Anterior cingulate cortex (tissue), 58 donors: ENCODE measurements at places on chromosomes 2 and 18.

GRCh38 chr18:59712311-59712710 lies 15.1 kb upstream of the CCBE1 start:
- no peak for DNase-seq

DNA sequence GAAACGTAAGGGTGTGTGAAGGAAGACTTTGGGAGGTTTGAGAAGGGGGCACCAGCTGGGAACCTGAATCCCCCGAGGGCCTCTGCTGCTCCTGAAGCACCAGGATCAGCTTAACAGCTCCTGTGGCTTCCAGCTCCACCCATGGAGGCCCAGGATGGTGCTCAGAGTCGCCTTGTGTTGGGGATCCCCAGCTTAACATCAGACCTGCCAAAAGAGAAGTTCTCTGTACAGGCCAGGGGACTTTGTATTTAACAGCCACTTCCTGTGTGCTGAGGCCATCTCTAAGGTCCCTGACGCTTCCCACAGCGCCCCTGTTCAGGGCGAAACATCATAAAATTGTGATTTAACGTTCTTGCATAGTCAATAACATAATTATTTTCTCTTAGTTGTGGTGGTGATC lies 77.5 kb downstream of the NCK2 start:
- no peak for DNase-seq

DNA sequence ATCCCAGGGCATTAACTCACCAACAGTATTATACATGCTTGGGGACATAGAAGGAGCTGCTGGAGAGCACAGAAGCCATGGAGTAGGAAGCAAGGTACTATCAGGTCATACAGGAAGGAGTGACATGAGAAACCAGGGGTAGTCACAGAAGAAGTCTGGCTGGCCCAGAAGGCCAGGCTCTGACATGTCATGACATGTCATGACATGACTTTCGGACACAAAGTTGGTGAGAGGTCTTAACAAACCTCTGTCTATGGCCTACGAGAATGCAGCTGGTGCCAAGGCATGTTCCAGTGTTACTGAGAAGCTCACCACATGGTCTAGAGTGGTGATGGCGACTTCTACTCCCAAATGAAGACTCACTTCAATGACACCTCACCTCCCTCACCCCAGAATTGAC lies 3.3 kb upstream of the CERS6 start:
- DNase-seq, result no peak

DNA sequence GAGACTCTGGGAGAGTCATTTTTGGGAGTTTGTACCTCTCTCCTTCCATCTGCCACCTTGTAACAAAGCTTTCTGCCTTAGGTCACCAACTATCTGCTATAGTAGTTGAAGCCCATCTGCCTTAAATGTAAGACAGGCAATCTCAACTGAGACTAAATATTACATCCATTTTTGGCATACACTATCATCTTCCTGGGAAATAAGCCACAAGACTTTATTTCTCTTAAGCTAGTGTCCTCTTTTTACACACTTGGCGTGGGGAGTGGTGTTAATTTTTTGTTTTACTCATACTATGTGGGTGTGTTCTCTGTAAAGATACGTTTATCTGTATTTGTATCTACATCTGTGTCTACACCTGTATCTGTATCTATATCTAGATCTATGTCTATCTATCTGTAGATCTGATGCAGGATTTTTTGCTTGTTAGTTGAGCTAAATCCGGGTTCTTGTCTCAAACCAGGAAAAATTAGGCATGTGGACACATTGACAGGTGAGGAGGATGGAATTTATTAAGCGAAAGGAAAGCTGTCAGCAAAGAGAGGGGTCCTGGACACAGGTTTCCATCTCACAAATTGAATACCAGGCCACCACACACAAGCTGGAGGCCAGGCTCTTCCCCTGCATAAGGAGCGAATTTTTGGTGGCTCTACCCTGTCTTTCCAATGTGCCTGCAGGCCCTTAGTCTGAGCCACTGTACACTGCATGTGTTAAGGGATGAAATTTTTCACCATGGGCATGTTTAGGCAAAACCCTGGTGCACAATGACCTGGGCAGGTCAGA lies 64.8 kb upstream of the RND3 start:
- DNase-seq, result no peak

- DNase-seq, result no peak
These were observed 254.5 kb downstream of the TFCP2L1 start for GRCh38 chr2:121030523-121030922.

- DNase-seq, result no peak
These were observed 103.1 kb downstream of the CCDC85A start for GRCh38 chr2:56286936-56287335.

DNA sequence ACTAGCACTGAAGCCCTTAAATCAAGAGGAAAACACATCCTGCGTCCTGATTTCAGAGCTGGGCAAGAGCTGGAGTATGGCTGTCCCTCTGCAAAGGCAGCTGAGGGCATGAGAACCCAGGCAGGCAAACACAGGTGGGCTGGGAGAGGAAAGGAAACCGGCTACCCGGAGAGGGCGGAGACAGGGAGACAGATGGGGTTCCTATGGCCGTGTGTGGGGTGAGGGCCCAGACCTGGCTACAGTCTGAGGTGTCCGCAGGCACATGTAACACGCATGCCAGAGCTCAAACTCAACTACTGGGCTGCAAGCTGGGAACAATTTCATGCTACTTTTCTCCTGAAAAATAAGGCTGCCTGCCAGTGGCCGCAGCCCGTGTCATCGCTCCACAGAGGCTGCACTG lies 2.7 kb downstream of the COPS9 start:
- no peak for DNase-seq

DNA sequence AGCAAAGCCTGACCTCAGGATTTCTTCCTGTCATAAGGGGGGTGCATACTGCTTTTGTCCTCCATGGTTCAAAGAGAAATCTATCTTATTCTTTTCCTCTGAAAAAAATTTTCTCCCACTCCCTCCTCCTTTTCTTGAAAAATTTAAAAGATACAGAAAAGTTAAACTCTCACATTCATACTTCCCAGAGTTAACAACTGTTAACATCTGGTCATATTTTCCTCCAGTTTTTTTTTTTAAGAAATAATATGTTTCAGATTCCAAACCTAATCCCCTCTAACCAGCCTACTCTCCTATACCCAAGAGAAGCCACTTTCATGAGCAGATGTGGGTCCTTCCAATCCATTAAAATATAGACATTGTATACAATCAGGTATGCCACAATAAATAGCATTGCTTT lies 378.9 kb upstream of the HNRNPA3 start:
- DNase-seq, result no peak

- DNase-seq, result no peak
These were observed 26.3 kb downstream of the PRELID3A start for GRCh38 chr18:12433829-12434540.

DNA sequence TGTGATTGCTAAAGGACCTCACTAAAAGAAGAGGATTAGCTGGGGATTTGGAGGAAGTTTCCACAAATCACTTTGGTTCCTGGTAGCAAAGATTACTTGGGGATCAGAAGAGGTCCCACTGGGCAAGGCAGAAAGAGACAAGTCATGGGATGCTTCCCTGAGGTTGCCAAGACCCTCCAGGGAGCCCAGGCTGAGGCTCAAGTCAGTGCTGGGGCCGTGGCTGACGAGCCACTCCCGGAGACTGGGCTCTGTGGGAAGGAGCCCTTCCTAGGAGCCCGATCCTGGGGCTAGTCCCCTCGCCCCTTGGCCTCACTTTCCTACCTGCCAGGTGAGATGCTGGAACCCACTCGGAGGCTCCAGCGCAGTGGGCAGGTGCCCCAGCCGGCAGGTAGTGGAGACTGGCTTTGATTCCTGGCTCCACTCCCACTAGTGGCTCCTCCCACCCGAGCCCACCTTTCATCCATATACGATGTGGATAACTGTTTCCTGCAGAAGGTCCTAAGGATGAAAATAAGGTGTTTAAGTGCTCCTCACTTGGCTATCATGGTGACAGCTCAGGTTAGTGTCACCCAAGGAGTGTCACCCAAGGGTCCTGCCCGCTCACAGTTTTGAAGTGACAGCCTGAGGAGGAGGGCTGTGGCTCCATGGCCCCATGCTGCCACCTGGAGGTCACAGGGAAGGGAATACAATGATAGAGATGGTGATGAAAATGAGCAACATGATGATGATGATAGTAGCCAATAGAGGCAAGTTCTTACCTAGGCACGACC lies 100.5 kb downstream of the CAPN13 start:
- DNase-seq, result peak; percentile 15

DNA sequence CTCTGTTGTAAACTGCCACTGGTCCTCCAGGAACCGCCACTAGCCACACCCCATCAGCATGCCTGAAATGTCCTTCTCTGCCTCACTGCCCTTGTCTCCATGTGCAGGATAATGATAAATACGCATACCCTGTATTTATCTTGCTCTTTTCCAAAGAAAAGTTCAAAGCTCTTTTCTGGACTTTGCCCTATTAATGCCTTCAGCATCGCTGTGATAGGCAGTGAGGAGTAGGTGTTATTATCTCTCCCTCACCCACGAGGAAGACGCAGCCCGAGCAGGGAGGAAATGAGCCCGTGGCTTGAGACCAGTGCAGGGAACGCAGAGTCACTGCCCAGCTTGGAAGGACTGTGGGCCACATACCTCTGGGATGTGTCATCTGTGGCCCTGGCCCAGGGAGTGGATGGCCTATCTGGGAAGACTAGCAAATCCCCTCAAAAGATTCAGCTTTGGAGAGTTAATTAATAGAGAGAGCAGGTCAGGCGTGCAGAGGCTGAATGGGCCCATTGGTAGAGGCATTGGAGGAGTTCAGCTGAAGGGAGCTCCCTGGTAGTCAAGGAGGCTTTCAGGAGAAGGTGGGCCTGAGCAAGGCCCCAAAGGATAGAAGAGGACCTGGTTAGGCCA lies 39.5 kb upstream of the MCFD2 start:
- DNase-seq, result no peak

GRCh38 chr2:224922142-224922727 lies 120.0 kb downstream of the DOCK10 start:
- DNase-seq, result no peak

DNA sequence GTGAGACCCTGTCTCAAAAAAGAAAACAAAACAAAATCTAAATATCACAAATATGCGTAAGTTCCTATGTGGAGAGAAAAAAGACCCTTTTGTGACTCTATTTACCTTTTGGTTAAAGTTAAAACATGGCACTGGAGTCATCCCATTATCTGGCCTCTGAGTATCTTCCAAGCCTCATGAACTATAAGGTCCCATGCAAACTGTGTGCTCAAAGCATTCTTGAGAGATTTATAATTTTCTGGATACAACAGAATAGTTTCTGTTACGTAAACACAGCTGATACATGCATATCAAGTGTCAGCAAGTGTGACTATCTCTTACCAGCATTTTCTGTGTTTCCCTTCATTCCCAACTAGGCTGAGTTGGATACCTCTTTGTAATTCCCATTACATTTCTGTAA lies 8.8 kb upstream of the NOSTRIN start:
- no peak for DNase-seq

- DNase-seq, result no peak
These were observed 20.9 kb downstream of the TSN start for GRCh38 chr2:121776361-121776760.

GRCh38 chr2:212998626-212999359 lies 152.6 kb downstream of the IKZF2 start:
- DNase-seq, result no peak

GRCh38 chr2:122682356-122682755 lies 926.9 kb downstream of the TSN start:
- DNase-seq, result no peak
